ENCODE measurements at places on chromosomes 4 and X. TPM values are rescaled to one million over a fixed set of nuclear protein-coding genes. Genes with fewer than 3 reads are reported as not detected.

DNA sequence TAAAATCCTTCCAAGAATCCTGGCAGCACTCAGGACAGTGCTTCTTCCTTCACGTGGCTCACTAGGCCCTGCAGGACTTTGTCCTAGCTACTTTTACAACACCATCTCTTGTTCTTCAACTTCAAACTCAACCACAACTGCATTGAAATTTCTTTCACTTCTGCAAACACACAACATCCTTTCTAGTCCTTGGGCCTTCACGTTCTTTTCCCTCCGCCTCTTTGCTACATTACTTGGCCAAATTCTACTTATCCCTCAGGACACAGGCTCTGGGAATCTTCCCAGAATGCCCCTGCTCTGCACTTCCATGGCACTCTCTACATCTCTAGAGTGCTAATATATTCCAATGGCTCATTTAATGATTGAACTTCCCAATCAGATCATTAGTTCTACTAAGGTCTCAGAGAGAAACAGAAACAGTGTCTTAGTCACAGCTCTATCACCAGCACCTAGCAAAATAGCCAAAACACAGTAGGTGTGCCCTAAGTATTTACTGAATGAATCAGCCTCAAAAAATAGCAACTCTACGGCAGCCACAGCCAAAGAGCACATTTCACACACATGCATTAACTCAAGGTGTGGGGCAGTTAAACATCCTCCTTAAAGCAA, 73.3 kb downstream of the MANBA start:
- H3K4me1 ChIP-seq, result no peaks in the 10 kb centered on the region
- no peak overlapping the region for H3K4me3 ChIP-seq
- H3K27me3 ChIP-seq, result no peaks in the 10 kb centered on the region

DNA sequence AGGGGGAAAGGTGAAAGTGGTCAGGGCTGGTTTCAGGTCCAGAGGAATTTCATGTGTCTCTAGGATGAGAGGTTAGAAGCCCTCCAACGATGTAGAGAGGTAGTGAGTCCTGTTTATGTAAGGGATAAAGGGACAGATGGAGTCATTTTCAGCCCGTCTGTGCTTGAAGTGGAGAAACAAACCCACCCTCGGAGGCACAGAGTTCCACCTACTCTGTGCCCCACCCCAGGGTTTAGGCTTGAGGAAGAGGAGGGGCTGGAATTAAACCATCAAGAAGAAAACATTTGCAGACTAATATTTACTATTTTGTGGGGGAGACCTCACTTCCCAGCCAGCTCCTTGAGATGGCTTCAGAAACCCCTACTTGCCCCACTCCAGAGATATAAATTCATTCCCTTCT, 868 bp upstream of the GNL3L start:
- H3K27me3 ChIP-seq, result no peaks in the 10 kb centered on the region
- peaks cover 18% of the 10 kb centered on the region for H3K36me3 ChIP-seq
- no peak overlapping the region for H3K4me3 ChIP-seq
- DNase-seq, result no peak
- H3K4me1 ChIP-seq, result no peaks in the 10 kb centered on the region

DNA sequence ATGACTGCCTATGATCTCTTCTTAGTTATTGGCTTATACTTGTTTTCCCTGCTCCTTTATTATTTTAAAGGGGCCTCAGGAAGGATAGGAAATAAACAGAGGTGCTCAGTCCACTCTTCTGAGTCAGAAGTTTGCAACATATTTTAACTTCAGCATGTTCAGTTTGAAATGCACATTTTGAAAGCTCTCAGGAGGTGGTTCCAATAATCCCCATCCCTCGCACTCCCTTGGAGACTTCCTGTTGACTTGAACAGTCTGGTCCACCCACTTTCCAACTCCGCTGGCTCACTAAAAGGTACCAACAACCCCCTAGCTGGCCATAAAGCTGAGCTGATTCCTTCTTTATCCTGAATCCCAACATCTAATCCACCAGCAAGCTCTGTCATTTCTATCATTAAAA, 78.3 kb upstream of the DUSP21 start:
- no peaks in the 10 kb centered on the region for H3K36me3 ChIP-seq
- no peaks in the 10 kb centered on the region for H3K4me1 ChIP-seq
- H3K27ac ChIP-seq, result no peak overlapping the region
- H3K27me3 ChIP-seq, result no peaks in the 10 kb centered on the region

- H3K36me3 ChIP-seq, result no peaks in the 10 kb centered on the region
- H3K4me1 ChIP-seq, result peaks cover 27% of the 10 kb centered on the region
- DNase-seq, result peak; percentile 16
- peak overlapping the region; percentile 63 for H3K4me3 ChIP-seq
These were observed 151.2 kb upstream of the SLC4A4 start for GRCh38 chr4:71187404-71188155.

GRCh38 chrX:37453821-37454220, 104.7 kb downstream of the PRRG1 start:
- no peak for DNase-seq
- no peak overlapping the region for H3K4me3 ChIP-seq
- no peaks in the 10 kb centered on the region for H3K4me1 ChIP-seq
- H3K27me3 ChIP-seq, result no peaks in the 10 kb centered on the region

GRCh38 chrX:43218198-43218597, 437.9 kb upstream of the MAOA start:
- H3K36me3 ChIP-seq, result no peaks in the 10 kb centered on the region
- no peak overlapping the region for H3K4me3 ChIP-seq
- no peak for DNase-seq
- H3K27ac ChIP-seq, result no peak overlapping the region
- H3K4me1 ChIP-seq, result no peaks in the 10 kb centered on the region

DNA sequence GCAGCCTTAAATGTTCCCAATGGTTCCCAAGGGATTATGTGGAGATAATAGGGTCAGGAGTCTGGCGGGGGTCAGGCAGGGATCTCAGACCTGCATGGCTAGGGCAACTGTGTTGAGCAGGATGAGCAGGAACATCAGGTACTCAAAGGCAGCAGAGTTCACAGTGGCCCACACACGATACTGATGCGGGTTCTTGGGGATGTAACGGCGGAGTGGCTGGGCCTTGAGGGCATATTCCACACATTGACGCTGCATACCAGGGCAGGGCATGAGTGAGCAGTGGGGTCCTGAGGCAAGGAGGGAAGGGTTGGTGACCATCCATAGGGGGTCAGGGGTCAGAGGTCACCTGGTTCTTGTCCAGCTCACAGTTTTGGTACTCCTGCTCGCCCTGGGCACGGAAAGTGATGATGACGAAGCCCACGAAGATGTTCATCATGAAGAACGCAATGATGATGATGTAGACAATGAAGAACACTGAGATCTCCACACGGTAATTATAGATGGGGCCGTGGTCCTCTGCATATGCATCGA, 15.1 kb upstream of the SYP start:
- H3K36me3 ChIP-seq, result no peaks in the 10 kb centered on the region
- no peak for DNase-seq
- no peak overlapping the region for H3K4me3 ChIP-seq
- no peak overlapping the region for H3K27ac ChIP-seq
- H3K27me3 ChIP-seq, result no peaks in the 10 kb centered on the region

Gene GLRA3
- not detected for polyA plus RNA-seq

GRCh38 chr4:70603856-70604255, 11.8 kb downstream of the AMBN start:
- no peaks in the 10 kb centered on the region for H3K36me3 ChIP-seq
- no peak overlapping the region for H3K4me3 ChIP-seq
- no peaks in the 10 kb centered on the region for H3K4me1 ChIP-seq
- H3K27me3 ChIP-seq, result no peaks in the 10 kb centered on the region

DNA sequence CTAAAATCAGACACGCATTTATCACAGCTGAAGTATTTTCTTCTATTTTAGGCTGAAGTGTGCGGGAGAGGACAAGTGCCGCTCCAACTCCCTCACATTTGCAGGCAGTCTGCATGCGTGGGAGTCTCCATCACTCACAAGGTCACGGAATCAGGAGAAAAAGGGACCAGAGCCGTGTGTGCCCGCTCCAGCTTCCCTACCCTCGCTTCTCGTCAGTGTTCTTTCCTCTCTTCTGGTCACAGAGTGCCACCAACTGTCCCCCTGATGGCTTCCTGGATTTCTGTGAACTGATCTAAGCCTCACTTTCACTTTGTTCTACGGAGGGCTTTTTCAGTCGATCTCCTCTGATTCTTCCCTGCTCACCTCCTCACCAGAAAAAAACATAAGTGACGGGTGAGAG, 407.4 kb upstream of the AADAT start:
- DNase-seq, result no peak
- H3K27ac ChIP-seq, result no peak overlapping the region
- no peaks in the 10 kb centered on the region for H3K4me1 ChIP-seq
- peak overlapping the region; percentile 17 for H3K4me3 ChIP-seq
